Activated CD4-positive, alpha-beta T cell treated with anti-CD3 and anti-CD28 coated beads for 36 hours (primary cell): ENCODE measurements at places on chromosomes 13 and 19. TPM values are rescaled to one million over a fixed set of nuclear protein-coding genes. Genes with fewer than 3 reads are reported as not detected.
A peak's percentile ranks its signal among the peaks of the same experiment; 100 is the strongest.

GRCh38 chr13:110017379-110017778 is 231.0 kb upstream of the IRS2 start:
- H3K27me3 ChIP-seq, result peaks cover 8% of the 10 kb centered on the region
- no peak for DNase-seq
- H3K4me3 ChIP-seq, result no peak overlapping the region

Gene LRG1
- total RNA-seq, result 0.57 TPM

DNA sequence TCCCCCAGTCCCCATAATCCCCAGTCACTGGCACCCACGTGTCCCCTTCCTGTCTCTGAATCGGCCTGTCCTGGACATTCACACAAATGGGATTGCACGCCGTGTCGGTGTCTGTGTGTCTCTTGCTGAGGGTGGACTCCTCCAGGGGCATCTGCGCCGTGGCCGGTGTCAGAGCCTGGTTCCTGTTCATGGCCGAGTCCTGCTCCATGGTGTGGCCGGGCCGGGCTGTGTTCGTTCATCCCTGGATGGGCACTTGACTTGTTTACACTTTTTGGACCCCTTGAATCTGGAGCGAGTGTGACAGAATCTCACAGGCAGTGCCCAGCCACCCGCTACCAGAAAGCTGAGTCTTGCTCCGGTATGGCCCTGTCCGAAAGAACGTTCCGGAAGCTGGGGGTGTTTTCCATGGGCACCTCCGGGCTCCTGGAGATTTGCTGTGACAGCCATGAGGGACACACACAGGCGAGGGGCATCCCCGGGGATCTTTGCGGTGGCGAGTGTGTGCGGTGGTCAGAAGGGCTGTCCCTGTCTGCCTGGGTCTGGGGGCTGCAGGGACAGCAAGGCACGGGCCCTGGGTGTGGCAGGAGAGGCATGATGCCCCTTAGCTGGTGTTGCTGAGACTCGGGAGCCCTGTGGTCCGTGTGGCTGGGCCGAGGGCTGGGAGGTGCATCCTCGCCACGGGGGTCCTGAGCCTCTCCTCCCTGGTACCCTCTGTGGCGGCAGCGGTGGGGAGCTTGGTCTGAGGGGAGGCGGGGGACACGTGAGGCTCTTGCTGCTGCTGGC is 6.4 kb upstream of the MEX3D start:
- no peak for DNase-seq
- H3K27me3 ChIP-seq, result peaks cover 7% of the 10 kb centered on the region
- H3K36me3 ChIP-seq, result peaks cover 3% of the 10 kb centered on the region

DNA sequence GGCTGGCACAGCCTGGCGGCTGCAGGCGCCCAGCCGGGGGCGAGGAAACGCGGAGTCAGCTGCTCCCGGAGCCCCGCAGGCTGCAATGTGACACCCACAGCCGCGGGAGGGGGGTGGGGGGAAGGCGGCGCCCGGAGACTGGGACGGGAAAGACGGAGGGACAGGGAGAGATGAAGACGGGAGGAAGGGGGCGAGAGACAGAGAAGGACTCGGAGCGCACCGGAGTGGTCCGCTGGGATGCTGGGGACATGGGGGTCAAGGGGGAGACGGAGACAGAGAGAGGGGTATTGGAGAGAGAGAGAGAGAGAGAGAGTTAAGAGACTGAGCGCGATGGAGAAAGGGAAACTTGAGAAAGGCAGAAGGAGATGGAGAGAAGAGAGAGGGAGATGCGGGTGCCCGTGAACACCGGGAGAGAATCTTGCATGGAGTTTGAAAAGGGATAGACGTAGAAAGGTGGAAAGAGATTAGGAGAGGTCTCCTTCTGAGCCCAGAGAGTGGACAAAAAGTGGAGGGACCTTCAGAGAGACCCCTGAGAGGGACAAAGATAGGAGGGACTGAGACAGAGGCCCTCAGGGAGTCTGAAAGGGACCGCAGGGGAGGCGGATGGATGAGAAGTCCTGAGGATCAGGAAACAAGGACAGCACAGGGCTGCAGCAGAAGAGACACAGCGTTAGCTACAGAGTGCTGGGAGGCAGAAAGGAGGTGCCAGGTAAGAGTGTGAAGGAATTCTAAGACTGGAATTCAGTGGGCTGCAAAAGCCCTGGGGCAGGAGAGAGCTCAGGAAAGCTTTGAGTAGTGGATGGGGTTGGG is 1.0 kb downstream of the SCN1B start:
- H3K4me1 ChIP-seq, result peaks cover 6% of the 10 kb centered on the region
- no peak overlapping the region for H3K27ac ChIP-seq
- H3K4me3 ChIP-seq, result peak overlapping the region; percentile 68
- peaks cover 22% of the 10 kb centered on the region for H3K27me3 ChIP-seq
- H3K36me3 ChIP-seq, result peaks cover 12% of the 10 kb centered on the region

Gene ZNF345
- 3.5 TPM for total RNA-seq

DNA sequence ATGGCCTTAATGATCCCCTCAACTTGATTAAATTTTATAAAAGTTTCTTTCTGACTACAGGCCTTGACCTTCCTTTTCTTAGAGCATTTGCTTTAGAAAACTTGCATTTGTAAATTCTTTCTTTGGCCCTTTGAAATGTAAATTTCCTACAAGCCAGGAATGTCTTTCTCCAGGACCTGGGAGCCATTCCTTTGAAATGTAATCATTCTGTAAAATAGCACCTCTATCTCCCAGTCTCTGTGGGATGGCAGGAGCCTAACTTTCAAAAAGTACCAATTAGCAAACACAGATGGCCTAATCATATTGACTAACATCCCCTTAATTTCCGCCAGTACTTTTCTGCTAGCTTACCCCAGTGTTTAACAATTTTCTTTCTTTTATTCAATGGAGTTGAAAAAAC is 1394.2 kb upstream of the ATXN8OS start:
- no peak overlapping the region for H3K27ac ChIP-seq
- no peak for DNase-seq
- H3K4me1 ChIP-seq, result no peaks in the 10 kb centered on the region
- no peaks in the 10 kb centered on the region for H3K36me3 ChIP-seq

DNA sequence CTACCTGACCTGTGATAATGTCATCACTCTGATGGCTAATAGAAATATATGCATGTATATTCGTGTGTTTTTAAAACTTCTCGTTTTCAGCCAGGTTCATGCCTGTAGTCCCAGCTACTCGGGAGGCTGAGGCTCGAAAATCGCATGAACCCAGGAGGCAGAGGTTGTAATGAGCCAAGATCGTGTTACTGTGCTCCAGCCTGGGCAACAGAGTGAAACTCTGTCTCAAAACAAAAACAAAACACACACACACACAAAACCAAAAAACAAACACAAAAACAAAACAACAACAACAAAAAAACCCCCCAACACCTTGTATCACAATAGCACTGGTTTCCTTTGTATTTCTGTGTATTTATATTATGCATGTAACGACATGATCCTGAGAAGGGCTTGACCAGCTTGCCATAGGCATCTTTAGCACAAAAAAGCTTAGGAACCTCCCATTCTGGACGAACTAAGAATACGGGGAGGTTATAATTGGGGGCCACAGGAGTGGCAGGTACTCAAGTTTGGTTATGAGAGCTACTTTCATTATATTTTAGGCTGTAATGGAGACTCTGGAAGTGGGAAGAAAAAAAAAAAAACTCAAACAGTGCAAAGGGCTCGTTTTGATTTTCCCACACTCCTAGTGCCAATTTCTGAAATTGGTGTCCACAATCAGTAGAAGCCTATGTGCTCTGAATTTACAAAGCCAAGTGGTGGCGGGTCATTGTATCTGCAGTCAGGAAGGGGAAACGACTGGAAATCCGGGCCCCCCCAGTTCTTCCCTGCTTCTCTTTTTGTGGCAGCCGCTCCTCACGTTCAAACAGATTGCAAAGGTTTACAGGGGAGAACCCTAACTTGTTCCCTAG is 1.2 kb upstream of the ACP7 start:
- no peak overlapping the region for H3K27ac ChIP-seq
- DNase-seq, result no peak
- no peak overlapping the region for H3K4me3 ChIP-seq
- H3K27me3 ChIP-seq, result peaks cover 42% of the 10 kb centered on the region
- peaks cover 13% of the 10 kb centered on the region for H3K4me1 ChIP-seq

DNA sequence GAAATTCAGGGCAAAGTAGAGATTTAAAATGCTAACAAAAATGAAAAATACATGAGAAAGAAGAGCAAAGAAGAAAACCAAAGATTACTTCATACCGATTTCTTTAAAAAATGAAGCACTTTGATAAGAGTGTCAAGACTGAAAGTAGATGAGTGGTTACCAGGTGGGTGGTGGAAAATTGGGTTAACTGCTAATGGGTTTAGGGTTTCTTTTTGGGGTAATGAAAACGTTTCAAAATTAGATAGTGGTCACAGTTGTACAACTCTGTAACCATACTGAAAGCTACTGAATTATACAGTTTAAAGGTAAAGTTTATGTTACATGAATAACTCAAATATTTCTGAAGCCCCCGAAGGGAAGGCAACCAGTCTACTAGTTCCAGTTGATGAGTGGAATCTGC is 179.4 kb downstream of the NDFIP2 start:
- peaks cover 6% of the 10 kb centered on the region for H3K27me3 ChIP-seq
- no peaks in the 10 kb centered on the region for H3K36me3 ChIP-seq
- no peak overlapping the region for H3K4me3 ChIP-seq
- H3K27ac ChIP-seq, result no peak overlapping the region
- DNase-seq, result no peak
- no peaks in the 10 kb centered on the region for H3K4me1 ChIP-seq

DNA sequence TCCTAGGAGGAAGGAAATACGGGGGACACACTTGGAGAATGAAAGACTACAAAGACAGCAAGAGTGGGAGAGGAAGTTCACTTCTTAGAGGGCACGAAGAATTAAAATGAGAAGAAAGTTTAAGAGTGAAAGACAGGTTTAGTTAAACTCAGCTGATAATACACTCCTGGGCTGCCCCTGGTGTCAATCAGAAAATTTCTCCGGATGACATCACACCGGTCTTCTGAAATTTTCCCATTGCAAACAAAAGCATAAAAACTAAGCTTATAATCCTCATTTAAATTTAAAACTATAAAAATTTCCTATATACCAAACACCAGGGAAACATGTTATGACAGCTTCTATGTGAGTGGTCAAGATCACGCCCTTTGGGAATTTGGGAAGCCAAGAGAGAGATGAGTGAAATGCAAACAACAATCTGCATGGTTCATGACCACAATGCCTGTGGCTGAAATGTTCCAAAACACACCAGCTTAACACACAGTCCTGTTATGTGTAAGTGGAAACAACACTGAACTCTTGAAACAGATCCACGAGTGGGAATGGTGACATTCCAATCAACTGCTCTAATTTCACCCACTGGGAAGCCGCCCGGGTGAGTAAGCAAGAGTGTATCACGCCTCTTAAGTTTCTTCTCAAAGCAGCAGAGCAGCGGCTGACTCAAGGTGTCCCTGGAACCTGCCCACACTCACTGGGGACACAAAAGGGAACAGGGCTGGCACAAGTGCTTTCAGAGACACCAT is 49.0 kb downstream of the BRD4 start:
- H3K4me3 ChIP-seq, result peak overlapping the region; percentile 5
- peak; percentile 71 for DNase-seq
- H3K4me1 ChIP-seq, result peaks cover 94% of the 10 kb centered on the region

DNA sequence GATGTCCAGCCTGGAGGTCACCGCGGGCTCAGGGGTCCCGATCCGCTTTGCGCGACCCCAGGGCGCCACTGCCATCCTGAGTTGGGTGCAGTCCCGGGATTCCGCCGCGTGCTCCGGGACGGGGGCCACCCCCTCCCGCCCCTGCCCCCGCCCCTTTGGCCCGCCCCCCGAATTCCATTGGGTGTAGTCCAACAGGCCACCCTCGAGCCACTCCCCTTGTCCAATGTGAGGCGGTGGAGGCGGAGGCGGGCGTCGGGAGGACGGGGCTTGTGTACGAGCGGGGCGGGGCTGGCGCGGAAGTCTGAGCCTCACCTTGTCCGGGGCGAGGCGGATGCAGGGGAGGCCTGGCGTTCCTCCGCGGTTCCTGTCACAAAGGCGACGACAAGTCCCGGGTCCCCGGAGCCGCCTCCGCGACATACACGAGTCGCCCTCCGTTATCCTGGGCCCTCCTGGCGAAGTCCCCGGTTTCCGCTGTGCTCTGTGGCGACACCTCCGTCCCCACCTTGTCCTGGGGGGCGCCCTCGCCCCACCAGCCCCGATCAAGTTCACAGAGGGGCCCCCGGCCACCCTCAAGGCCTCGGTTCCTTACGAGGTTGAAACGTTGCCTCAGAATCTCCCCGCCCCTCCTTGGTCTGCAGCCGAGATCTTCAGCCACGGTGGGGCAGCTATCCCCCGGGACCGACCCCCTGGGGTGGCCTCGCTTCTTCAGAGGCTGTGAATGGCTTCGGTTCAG is 1.2 kb downstream of the LDLR start:
- peak; percentile 99 for DNase-seq
- H3K36me3 ChIP-seq, result peaks cover 47% of the 10 kb centered on the region
- H3K4me1 ChIP-seq, result peaks cover 51% of the 10 kb centered on the region
- no peaks in the 10 kb centered on the region for H3K27me3 ChIP-seq
- H3K4me3 ChIP-seq, result peak overlapping the region; percentile 93
- peak overlapping the region; percentile 97 for H3K27ac ChIP-seq

Gene CACNG6
- not detected for total RNA-seq

DNA sequence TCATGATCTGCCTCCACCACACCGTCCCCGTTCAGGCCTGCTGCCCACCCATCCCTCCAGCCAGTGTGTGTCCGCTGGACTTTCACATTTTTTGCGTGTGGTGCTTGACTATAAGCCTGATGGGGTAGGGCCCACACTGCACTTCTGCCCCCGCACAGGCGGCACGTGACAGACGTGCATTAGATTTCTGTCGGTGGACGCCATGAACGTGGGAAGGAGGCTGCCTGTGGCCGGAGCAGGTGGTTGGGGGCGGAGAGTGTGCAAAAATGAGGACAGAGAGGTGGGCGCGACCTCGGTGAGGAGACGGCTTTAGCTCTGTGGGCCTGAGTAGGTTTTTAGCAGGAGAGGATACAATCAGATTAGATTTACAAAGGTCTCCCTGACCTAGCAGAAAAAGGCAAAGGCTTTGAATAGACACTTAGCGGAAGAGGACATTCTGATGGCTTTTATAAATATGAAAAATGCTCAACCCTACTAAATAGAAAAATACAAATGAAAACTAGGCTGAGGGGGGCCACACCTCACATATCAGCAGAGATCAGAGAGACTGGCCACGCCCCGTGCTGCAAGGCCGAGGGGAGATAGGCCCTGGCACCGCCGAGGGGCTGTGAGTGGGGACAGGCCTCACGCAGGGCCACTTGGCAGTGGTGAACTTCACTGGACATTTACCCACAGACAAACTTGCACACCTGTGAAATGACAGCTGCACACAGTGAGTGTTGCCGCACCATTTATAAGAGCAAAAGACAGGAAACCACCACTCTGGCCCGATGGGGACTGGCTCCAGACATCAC is 25.4 kb downstream of the PAK4 start:
- peaks cover 19% of the 10 kb centered on the region for H3K4me1 ChIP-seq
- H3K36me3 ChIP-seq, result peaks cover 6% of the 10 kb centered on the region
- no peaks in the 10 kb centered on the region for H3K27me3 ChIP-seq
